ENCODE measurements at places on chromosomes 2 and 18.

- DNase-seq = peak; percentile 61
These were observed 725 bp downstream of the FBXO48 start for GRCh38 chr2:68466361-68466777.

- peak; percentile 15 for DNase-seq
These were observed 68.6 kb upstream of the PELI1 start for GRCh38 chr2:64212801-64213321.

DNA sequence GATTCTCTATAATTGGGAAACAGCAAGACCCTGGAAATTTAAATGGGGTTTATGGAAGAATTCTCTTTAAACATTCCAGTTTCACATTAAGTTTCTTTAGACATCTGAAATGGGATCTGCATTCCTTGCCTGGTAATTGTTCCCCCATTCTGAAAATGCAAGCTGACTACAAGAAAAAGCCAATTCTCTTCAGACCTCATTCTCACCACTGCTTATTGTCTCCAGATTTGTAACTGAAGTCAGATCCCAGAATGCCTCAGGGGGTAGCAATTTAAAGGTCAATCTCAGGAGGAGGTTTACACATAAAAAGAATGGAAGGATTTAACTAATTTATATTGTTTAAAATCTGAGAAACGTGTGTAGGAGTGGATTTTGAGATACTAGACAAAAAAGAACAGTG is 41.2 kb downstream of the COL3A1 start:
- no peak for DNase-seq

- no peak for DNase-seq
These were observed 379.5 kb upstream of the KLHL29 start for GRCh38 chr2:23005469-23005868.

DNA sequence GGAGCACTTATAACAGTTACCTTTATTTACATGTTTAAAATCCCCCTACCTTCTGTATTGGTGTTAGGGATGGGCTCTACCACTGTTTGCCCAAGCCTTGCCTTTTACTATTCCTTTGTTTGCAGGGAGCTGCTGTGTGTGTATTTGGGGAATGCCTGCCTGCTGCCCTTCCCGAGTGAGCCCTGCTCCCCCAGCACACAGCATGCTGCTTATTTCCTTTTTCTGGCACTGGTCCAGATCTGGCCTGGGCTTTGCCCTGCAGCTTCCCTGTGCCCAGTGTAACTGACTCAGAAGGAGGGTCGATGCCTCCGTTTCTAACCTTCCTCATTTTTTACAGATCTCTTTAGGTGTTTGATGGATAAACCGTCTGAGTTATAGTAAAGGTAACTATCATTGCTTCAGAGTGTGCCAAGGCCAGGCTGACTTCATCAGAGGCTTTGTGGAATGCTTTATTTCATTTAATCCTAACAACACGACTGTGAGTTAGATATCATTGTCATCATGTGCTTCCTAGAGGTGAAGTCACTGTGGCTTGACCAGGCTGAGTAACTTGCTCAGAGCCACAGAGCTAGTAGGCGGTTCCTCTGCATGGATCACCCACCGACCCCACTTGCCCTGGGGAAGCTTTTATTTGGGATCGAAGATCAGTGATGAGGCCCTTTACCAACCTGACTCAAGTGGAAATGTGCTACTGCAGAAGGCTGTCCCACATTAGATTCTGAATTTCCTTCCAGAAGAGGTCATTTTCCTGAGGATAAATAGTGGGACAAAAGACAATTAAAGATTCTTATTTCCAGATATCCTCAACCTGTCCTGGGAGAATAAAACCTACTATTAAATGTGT is 238.8 kb downstream of the ZNF407 start:
- DNase-seq = peak; percentile 13

DNA sequence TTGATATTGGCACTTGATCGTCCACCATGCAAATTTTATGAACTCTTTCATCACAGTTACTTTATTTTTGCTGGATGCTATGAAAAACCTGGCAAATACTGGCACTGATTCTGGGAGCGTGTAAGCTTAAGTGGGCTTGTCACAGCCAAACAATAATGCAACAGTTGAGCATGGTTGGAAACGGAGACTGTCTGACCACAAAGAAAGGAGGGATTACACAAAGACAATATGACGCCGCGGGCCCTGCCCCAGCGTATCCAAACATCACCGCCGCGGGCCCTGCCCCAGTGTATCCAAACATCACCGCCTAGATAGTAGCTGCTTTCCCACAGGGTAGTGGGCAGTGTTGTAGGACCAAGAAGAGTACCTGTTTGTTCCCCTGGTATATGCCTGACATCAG is 135.9 kb downstream of the PRPF40A start:
- no peak for DNase-seq

- no peak for DNase-seq
These were observed 70.5 kb upstream of the IGFBP5 start for GRCh38 chr2:216765761-216766262.

GRCh38 chr2:52877703-52878102 is 889.9 kb upstream of the CHAC2 start:
- DNase-seq = no peak

GRCh38 chr2:54881759-54882158 is 158.3 kb downstream of the EML6 start:
- DNase-seq = no peak

GRCh38 chr2:38467768-38468455 is 90.8 kb upstream of the ATL2 start:
- no peak for DNase-seq

- peak; percentile 35 for DNase-seq
These were observed 347.5 kb downstream of the METTL4 start for GRCh38 chr18:2223849-2224248.

DNA sequence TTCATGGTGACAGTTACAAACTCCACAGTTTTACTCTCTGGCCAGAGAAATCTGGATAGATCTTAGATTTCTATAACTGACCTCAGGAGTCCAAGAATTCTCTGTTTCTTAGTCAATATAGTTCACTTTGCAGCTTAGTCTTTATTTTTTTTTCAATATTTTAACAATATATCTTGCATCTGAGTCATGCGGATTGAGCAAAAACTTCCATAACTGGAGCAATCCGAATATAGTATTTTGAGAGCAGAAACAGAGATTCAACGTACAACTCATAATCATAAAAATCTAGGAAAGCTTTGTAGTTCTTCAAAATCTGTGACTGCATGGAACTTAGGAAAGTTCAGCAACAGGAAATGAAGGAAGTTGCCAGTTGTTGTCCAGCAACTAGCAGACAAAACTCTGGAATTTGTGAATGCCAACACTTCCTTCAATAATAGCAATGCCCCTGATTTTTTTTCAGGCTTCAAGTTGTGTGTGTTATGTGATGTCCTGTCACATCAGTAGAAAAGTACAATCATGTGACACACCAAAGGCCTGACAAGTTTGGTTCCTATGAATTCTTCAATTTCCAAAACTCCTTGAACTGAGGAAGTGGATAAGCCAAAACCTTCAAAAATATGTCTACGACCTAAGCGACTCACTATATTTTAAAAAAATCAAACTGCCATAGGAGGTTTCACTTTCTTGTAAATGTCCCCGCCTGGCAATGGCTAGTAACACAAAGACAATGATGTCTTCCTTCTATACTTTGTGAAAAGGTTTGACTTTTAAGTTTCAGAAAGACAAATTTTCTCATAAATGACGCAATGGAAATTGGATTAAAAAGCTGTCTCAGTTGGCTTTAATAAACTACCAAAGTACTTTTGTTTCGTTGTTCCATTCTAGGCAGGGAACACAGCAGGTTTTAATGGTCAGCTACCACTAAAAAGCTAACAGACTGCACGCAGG is 510.6 kb downstream of the ERBB4 start:
- DNase-seq = no peak

DNA sequence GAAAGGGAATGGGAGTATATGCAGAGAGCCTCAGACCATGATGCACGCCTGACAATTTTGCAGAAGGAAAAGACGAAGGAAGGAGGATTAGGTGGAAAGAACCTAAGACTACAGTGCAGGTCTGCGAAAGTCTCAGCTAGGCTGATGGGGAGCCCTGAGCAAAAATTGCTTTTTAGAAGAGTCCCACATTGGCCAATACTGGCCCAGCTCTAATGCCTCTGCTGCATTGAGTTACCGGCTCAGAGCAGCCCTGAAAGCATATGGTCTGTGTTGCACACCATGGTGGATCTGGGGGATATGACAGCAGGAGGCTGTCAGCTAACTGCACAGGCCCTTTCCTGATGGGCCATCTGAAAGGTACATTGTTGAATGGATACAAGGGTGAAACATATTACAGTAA is 48.3 kb upstream of the CAVIN2 start:
- no peak for DNase-seq

GRCh38 chr2:162092658-162093556 is 18.9 kb upstream of the DPP4 start:
- DNase-seq = peak; percentile 57

GRCh38 chr2:108423502-108424251 is 25.3 kb upstream of the GCC2 start:
- no peak for DNase-seq

DNA sequence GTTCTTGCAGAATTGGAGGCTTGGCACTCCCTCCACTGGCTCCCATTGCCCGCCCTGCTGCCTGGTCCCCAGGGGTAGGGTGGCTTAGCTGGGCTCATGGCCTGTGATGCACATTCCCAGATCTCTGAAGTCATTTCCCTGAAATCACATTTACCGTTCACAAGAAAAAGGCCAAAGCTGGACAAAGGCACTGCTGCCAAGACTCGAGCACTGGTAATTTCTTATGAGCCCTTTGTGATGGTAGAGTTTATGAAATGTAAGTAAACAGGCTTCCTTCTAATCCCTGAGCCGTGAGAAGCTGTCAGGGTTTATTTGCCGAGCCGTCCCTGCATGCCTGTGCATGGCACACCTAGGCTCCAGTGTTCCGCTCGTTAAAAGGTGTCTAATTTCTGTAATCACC is 247.2 kb upstream of the EPAS1 start:
- no peak for DNase-seq

DNA sequence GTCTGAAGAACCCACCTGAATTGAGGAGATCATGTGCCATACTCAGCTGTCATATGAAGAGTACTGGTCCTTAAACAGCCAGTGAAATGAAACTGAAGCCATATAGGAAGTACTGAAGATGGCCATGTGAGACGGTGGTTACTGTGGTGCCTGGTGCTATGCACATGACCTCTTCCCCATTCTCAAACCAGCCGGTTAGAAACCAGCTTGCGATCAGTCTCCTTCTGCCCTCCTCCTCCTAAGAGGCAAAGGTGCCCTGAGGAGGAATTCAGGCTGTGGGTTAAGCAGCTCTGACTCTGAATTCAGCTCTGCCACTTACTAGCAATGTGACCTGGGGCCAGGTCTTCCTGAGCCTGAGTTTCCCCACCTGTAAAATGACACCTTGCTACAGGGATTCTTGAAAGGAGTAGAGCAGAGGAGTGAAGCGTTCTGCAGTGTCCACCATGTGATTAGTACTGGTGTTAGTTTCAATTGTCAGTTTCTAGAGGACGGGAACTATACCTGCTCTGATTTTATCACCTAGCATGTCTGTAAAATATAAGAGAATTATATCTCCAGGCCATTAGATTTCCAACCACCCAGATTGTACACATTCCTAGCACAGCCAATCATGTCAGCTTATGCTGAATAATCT is 5.1 kb downstream of the FECH start:
- DNase-seq = no peak

- no peak for DNase-seq
These were observed 571.2 kb upstream of the ACVR2A start for GRCh38 chr2:147273628-147274027.

DNA sequence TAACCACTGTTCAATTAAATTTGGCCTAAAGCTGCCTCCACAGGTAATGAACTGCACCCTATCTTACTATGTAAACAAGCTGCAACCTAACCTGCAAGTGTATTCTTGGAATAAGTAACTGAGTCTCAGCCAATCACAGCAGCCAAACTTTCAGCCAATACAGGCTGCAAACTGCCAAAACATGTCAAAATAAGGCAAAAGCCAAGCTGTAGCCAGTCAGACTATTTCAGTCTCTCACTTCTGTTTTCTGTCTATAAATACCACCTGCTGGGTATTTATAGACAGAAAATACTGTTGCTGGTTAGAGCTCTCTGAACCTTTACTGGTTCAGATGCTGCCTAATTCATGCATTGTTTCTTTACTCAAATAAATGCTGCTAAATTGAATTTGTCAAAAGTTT is 14.3 kb downstream of the C2orf76 start:
- peak; percentile 7 for DNase-seq

DNA sequence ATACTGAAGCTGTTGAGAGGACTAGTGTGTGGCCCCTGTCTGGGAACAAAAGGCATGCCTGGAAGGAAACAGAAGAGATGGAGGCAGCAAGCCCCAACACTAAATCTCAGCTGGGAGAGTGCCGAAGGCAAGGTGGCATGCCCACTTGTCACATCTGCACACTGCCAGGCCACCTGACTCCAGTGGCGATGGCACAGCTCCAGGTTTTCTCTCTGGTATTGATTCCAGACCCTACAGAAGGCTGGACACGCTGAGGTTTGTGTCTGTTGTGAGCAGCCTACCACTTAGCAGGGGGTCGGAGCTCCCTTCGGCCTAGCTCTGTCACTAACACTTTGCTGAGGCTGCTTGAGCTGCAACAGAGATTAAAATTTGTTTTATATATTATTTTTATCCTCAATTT is 307.3 kb downstream of the TDRD15 start:
- DNase-seq = no peak

- DNase-seq = no peak
These were observed 42.4 kb upstream of the IGFBP2 start for GRCh38 chr2:216590780-216591179.

DNA sequence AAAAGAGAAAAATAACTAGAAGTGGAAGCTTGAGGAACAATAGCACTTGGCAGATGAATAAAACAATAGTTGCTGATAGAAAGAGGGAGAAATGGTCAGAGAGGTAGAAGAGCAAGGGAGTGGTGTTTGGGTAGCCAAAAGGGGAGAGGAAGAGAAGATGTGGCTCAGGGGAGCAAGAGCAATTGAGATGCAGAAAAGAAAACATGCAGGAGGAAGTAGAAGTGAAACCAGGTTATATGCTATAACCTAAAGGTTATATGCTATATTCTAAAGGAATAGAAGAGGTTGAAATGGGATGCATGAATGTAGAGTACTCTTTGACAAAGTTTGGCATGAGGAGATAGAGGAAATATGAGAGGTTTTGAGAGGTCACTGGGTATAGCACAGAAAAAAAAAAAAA is 759.5 kb downstream of the SATB2 start:
- no peak for DNase-seq

GRCh38 chr2:121151311-121152109 is 133.5 kb downstream of the TFCP2L1 start:
- DNase-seq = no peak

- no peak for DNase-seq
These were observed 88.4 kb downstream of the PMAIP1 start for GRCh38 chr18:59988098-59988706.

- DNase-seq = no peak
These were observed 47.0 kb downstream of the PLEKHM3 start for GRCh38 chr2:207978177-207978948.

Measured in Caki2 (cell line).